ENCODE measurements at places on chromosomes 7 and 10. TPM values are rescaled to one million over a fixed set of nuclear protein-coding genes. Genes with fewer than 3 reads are reported as not detected.
A peak's percentile ranks its signal among the peaks of the same experiment; 100 is the strongest.

- ATAC-seq: no peak
These were observed 207.2 kb upstream of the SVIL start for GRCh38 chr10:29841724-29842649.

DNA sequence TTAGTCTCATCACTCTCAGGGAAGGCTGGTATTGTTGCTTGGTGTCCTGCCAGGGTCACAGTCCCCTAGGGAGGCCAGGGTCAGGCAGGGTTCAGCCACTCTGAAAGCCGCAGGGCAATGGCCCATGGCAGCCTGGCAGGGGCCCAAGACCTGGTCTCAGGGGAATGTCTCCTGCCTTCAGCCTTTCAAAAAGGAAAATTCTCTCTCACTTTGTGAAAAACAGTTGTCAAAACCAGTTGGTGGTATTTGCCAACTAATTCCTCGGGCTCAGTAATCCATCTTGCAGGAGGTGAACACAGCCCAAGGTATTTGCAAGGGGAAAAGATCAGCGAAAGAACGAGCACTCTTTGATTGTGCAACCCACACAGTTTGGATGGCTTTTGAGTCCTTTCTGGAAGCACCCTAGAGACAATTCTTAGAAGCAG is 101.5 kb downstream of the JCAD start:
- peak; percentile 38 for ATAC-seq

DNA sequence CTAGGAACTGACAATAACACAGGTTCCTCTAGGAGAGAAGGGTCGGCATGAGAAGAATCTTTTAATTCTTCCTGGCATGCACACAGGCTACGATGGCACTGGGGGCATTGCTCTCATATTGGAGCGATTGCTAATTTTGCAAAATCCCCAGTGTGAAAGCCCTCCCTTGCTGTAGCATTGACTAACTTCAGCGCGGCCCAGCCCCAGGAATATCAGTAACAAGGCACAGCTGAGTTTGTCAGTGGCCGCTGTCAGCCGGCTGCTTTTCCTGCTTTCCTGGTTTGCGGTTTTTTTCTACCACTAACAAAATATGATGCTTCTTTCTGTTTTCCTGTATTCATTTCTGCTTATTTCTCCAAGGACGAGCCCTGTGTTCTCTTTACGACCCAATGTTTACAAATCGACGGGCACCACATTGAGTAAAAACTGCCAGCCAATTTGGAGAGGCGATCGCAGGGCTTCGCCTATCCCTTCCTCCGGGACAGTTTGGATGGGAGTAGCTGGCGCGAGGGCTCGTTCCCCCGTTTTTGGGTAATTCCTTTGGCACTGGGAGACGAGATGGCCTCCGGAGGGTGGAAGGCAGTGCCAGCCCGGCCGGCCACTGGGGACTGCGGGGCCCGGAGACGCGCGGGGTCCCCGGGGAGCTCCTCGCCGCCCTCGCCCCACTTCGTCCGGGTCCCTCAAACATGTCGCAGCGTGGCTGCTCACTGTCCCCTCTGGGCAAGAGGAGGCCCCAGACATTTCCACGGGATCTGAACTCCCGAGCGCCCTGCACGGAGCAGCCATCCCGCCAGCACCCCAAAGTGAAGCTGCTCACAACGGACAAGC is 967 bp downstream of the ADARB2 start:
- ATAC-seq: peak; percentile 15

- ATAC-seq: no peak
These were observed 133.2 kb upstream of the ITGB1 start for GRCh38 chr10:33091201-33091600.

DNA sequence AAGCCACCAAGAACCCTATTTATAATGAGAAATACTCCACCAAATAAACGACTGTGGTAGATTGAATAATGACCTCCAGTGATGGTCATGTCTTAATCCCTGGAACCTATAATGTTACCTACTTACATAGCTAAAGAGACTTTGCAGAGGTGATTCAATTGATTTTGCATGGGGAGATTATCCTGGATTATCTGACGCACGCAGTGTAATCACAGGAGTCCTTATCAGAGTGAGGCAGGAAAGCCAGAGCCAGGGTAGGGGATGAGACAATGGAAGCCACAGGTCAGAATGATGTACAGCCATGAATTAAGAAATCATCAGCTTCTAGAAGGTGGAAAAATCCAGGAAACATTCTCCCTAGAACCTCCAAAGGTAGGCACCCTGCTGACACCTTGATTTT is 286.4 kb upstream of the SP4 start:
- ATAC-seq: no peak

DNA sequence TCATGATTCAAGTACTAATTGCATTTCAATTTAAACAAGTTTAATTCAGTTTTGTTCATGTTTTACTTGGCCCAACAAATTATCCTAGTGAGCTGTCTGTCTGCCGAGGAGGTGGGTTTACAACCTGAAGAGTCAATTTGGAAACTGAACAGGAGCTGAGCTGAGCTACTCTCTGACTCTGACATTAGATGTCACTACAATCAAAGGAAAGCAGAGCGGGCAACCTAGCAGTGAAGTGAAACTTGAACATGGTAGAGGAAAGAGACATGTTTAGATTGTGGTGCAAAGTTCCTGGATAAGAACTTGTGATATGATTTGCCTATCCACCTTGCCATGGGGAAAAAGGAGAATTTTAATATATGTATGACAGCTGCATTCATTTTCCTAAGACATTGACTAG is 9.6 kb upstream of the AGR3 start:
- ATAC-seq: peak; percentile 69

GRCh38 chr7:6317797-6318438 is 45.5 kb upstream of the CYTH3 start:
- ATAC-seq: peak; percentile 33

- no peak for ATAC-seq
These were observed 24.5 kb upstream of the KLF14 start for GRCh38 chr7:130758429-130759056.

DNA sequence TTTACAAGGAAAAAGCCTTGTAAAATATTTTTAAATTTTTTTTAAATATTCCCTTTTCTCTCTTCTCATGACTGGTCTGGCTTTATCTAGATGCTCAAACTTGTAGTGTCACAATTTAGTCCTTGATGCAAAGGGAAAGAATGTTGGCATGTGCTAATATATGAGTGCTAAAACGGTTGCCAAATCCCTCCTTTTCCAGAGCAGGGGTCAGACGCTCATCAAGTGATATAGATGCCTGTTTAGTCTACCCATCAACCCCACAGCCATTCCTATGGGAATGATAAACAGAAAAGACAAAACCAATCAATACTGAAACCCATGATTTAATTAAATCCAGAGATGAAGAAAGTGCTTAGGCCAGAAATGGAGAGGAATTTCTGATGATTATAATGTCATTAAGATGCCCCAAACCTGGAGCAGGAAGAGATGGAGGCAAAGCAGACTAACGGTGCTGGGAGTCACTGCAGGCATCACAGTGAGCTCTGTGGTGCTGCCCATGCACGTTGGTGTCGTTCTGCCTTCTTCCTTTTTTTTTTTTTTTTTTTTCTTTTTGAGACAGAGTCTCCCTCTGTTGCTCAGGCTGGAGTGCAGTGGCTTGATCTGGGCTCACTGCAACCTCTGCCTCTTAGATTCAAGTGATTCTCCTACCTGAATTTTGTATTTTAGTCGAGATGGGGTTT is 210.1 kb upstream of the STK17A start:
- ATAC-seq: no peak

DNA sequence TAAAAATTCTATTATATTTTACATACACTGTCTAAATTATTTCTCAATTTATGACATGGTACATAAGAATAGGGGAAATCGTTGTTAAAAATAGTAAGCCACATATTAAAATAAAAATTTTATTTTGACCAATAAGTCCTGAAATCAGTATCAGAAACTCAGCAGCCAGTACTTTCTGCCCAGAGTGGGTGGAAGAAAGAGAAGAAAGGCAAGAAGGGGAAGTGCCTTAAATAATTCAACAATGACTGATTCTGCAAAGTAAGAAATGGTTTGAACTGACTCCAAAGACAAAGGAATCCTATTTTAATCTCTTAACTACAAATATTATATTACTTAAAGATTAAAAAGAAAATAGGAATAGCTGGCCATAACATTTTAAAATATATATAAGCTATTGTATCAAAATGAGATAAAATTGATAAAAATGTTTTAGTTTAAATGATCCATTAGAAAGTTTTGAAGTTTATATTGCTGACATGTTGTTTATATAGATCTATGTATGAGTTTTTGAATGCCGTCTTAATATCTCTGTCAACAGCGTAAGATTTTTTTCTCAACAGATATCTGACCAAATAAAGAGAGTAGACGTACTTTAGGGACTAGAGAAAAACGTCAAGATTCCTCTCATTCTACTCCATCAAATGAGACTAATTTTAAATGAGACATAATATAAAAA is 30.2 kb upstream of the NRCAM start:
- ATAC-seq: no peak

GRCh38 chr10:9097206-9097990 is 1042.9 kb downstream of the GATA3 start:
- no peak for ATAC-seq

DNA sequence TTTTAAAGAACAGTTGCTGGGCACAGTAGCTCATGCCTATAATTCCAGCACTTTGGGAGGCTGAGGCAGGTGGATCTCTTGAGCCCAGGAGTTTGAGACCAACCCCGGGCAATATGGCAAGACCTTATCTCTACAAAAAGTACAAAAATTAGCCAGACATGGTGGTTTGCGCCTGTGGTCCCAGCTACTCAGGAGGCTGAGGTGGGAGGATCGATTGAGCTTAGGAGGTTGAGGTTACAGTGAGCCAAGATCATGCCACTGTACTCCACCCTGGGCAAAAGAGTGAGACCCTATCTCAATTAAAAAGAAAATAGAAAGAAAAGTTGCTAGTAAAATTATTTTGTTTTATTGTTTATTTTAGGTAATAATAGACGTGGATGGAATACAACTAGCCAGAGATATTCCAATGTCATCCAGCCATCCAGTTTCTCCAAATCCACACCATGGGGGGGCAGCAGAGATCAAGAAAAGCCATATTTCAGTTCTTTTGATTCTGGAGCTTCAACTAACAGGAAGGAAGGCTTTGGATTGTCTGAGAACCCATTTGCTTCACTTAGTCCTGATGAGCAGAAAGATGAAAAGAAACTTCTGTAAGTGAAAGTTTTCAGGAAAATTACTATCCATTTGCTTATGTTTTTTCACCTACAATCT is 3.0 kb downstream of the NUP42 start:
- no peak for ATAC-seq

GRCh38 chr10:24465891-24466818 is 257.2 kb downstream of the KIAA1217 start:
- peak; percentile 80 for ATAC-seq

DNA sequence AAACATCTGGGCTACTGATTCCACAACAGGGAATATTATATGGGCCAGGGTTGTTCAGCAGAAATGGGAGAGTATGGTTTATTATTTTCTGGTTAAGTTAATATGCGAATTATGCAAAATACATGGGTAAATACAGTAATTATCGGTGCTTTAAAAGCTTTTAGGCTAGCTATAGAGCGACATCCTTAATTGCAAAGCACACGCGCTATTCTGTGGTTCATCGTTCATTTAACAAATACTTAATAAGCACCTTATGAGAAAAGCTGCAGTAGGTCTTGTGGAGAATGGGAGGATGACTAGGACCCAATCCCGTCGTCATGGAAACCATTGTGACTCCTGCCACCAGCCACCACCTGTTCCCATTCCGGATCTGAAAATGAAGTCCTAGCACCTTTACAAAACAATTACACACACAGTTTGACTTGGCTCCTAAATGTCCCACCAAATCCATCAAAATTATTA is 623 bp upstream of the CEP41 start:
- ATAC-seq: no peak

DNA sequence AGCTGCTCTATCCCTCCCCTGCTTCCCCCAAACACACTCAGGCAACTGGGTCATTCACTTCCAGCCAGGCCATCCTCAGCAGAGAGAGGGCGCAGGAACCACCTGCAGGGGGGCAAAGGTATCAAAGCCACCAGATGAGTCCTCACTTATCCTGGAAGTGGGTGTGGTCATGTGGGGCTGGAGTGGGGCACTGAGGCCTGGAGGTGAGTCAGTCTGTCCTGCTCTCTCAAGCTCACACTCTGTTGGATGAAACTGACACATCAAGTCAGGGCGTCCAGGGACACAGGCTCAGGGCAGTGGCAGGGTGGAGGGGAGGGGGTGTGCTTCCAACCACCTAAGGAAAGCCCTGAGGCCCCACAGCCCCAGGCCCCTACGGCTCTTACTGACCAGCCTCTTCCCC is 8.0 kb upstream of the ELFN1 start:
- ATAC-seq: no peak

DNA sequence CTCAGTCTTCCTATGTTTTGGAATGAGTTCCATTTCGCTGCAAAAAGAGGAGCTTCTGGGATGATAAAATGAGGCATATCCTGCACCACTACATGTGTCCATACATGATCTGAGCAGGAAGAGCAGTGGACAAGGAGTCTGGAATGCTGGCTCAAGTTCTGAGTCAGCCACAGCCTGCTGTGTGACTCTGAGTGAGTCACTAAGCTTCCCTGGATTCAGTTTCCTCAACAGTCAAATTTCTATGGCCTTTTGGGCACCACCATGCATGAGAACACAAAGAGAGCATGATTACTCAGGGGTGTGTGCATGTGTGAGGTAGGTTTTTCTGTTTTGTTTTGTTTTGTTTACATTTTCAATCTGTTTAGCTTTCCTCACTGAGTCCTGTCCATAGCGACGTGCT is 254.6 kb downstream of the ANKRD30A start:
- peak; percentile 62 for ATAC-seq

GRCh38 chr10:58262766-58263165 is 4.9 kb downstream of the IPMK start:
- no peak for ATAC-seq

DNA sequence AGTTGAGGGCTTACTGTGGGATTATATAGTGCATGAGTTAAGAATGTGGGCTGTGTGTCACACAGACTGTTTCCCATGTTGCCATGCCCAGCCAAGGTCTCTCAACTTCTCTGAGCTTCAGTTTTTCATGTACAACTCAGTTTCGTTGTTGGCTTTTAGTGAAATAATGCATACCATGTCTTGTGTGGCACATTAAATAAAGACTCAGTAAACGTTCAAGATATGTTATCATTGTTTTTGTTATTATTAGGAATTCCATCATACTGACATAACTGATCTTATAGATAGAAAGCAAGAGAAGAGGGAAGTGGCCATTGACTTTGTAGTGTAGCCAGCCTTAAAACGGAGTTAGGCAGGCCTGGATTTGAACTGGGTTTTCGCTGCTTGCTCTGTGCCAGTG is 2.9 kb downstream of the CDK14 start:
- ATAC-seq: no peak

- no peak for ATAC-seq
These were observed 336.5 kb upstream of the PRKCQ start for GRCh38 chr10:6916601-6917000.

TSPAN33 gene
- total RNA-seq: 1.6 TPM

CDHR1 gene
- total RNA-seq: 29.0 TPM

VTI1A gene
- total RNA-seq: 28.0 TPM

NOS3 gene
- total RNA-seq: 3.1 TPM

TCAF2 gene
- 9.8 TPM for total RNA-seq

UBE3C gene
- 44.5 TPM for total RNA-seq

HABP2 gene
- total RNA-seq: 0.04 TPM

ENO4 gene
- total RNA-seq: not detected

EPO gene
- total RNA-seq: not detected

HKDC1 gene
- 0.04 TPM for total RNA-seq

JCAD gene
- 2.3 TPM for total RNA-seq

ATOH7 gene
- total RNA-seq: not detected

ADRA2A gene
- total RNA-seq: 0.44 TPM

HOXA6 gene
- total RNA-seq: 1.7 TPM

OR13A1 gene
- 0.32 TPM for total RNA-seq
